ENCODE measurements at places on chromosomes 1 and 21.

GRCh38 chr1:23381233-23381885, 11.7 kb upstream of the ZNF436 start:
- DNase-seq = no peak

DNA sequence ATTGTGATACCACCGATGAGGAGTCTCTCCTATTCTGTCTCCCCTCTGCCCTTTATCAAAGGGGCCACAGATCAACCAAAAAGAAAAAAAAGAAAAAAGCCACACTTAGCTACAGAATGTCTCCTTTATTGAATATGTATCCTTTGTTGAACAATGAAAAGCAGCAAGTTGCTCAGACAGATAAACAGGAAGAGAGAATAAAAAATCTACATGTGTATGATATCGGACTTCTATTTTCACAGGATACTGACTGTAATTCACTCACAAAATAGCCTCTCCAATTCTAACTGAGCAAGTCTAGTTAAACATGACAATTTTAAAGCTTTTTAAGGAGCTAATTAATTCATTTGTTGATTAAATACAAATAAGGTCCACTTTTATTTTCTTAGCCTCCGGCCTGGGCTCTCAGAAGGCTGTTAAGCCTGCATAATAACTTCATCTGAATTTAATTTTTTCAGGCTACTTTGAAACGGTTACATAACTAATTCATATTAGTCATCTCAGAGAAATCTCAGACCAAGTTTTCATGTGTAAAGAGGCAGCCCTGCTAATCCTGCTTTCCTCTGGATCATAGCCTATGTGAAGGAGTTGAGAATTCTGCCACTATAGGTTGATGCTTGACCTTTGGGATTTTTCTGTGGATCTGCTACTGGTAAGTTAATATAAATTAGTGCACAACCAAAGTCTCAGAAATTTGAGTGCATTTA, 304.1 kb upstream of the NR5A2 start:
- DNase-seq = no peak

- no peak for DNase-seq
Measured at GRCh38 chr21:42469272-42469671, 26.8 kb downstream of the RSPH1 start.

DNA sequence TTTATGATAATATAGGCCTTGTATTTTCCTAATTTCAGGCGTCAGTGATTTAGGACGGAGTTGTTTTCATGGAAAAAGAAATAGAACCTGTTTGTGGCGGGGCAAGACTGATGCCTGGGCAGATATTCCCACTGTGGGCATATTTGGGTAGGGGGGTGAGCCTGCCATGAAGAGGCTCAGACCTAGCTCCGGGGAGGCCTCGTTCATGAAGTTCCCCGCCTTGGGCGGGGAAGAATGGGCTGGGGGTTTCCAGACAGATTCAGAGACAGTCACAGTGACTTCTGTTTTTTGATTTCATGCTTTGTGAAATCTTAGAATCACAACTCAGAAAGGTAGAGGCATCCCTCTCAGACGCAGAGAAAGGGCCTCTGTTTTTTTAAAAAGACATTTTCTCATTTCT, 36.1 kb downstream of the RUNX3 start:
- no peak for DNase-seq

DNA sequence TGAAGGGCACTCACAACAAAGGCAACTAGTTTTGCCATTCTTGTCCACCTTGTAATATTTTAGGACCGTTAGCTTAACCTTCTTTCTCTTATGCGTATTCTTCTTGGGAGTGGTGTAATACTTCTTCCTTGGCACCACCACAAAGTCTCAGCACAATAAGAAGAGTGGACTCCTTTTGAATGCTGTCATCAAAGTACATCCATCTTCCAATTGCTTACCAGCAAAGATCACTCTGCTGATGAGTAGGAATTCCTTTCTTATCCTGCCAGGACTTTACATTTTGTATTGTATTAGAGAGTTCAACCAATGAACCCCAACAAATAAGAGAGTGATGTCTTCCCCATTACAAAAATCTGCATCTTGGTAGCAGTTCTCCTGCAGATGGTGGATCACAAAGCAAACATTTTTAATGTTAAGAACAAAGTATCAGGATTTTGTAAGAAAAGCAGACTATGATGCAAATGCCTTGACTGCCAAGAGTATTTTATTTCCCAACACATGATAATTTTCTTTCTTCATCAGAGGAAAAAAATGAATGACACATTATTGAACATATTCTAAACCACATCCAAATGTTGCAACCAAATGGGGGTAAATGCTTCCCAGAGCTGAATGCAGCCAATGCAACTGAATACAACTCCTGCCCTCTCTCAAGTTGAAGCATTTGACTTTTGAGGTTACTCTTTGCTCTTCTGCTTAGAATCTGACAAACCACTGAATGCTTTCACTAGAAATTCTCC, 5.1 kb upstream of the ARNT start:
- DNase-seq = no peak

GRCh38 chr1:66266756-66267155, 267.2 kb upstream of the SGIP1 start:
- DNase-seq = no peak

GRCh38 chr1:16446116-16446515, 5.6 kb downstream of the NECAP2 start:
- no peak for DNase-seq

DNA sequence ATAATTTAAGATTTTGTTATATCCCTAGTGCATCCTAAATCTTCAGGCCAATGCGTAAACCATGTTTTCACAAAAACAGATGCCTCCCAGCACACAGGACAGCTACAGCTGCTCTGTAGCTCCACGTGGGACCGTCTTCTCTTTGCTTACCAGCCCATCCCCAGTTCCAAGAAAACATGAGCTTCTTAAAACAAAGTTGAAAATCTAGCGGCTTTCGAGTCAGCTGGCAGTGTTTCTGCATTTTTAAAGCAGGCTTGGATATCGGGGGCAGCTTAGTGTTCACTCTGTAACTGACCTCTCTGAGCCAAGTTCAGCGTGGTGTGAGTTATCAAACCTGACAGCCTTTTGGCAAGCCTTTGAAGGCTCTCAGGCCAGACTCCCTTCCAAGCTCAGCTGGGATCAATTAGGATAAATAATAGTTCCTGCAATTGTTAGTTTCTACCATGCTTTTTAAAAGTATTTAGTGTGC, 881.5 kb downstream of the LTN1 start:
- no peak for DNase-seq

- DNase-seq = no peak
Measured at GRCh38 chr1:223215026-223215425, 72.0 kb upstream of the TLR5 start.

DNA sequence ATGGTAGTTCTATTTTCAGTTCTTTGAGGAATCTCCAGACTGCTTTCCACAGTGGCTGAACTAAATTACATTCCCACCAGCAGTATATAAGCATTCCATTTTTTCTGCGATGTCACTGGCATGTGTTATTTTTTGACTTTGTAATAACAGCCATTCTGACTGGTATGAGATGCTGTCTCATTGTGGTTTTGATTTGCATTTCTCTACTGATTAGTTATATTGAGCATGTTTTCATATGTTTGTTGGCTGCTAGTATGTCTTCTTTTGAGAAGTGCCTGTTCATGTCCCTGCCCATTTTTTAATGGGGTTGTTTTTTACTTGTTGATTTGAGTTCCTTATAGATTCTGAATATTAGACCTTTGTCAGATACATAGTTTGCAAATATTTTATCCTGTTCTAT, 87.9 kb downstream of the RPS6KC1 start:
- DNase-seq = no peak

- DNase-seq = no peak
Measured at GRCh38 chr1:53306168-53306567, 21.7 kb downstream of the LRP8 start.

DNA sequence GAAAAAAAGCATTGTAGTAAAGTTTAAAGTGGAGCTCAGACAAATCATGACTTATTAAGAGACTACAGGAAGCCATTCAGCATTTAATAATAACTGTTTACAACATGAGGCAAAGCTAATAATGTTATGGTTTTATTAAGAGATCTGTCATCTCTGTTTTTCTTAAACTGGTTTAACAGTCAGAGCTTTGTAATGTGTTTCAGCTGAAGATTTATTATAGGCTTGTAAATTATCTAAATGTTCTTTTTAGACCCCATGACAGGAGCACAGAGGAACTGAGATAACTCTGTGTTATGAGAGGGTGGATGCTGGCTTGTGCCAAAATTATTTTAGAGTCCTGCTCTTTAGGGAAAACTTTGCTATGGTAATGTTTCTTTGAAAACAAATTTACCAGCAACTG, 38.0 kb upstream of the RWDD3 start:
- no peak for DNase-seq

DNA sequence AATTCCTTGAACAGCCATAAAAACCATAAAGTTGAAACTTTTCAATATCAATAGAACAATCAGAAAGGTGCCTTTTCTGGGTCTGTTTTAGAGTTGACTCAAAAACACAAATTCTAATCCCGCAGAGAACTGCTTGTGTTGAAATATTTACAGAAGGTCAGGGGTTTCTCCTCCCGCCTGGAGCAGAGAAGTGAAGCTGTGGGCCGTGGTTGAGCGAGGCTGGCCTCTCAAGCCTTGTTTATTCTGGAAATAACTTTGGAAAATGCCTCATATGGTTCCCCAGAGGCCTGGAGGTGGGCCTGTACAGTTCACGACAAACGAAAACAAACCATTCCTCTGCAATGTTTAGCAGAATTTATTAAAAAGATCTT, 90.8 kb upstream of the ERRFI1 start:
- DNase-seq = no peak
